Activated T-helper 1 cell treated with Interleukin-2 at 50 U/mL for 16 hours (primary cell): ENCODE measurements at places on chromosomes 12 and 14.
A peak's percentile ranks its signal among the peaks of the same experiment; 100 is the strongest.

GRCh38 chr12:49880756-49881414 is 22.8 kb downstream of the FAIM2 start:
- DNase-seq = no peak

GRCh38 chr14:58138714-58139482 is 13.1 kb downstream of the ARMH4 start:
- no peak for DNase-seq

GRCh38 chr14:61516964-61517653 is 178.2 kb upstream of the HIF1A start:
- DNase-seq = no peak

GRCh38 chr14:78141590-78141989 is 28.6 kb upstream of the NRXN3 start:
- no peak for DNase-seq

- DNase-seq = no peak
Observed at GRCh38 chr14:103526247-103526913, 2.6 kb upstream of the TRMT61A start.

GRCh38 chr12:6767353-6768319 is 1.5 kb downstream of the PTMS start:
- DNase-seq = no peak

GRCh38 chr14:21486640-21487087 is 9.7 kb downstream of the TOX4 start:
- no peak for DNase-seq

GRCh38 chr12:20099395-20100183 is 268.7 kb upstream of the PDE3A start:
- no peak for DNase-seq

- DNase-seq = peak; percentile 50
Observed at GRCh38 chr14:106459971-106460730, 933.8 kb downstream of the TMEM121 start.

DNA sequence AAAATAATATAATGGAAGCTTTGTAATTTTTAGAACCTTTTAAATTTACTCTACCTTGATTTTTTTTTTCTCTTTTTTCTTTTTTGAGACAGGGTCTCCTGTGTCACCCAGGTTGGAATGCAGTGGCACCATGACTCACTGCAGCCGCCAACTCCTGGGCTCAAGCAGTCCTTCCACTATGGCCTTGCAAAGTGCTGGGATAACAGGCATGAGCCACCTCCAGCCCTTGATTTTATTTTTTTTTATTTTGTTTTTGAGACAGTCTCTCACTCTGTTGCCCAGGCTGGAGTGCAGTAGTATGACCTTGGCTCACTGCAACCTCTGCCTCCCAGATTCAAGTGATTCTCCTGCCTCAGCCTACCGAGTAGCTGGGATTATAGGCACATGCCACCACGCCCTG is 65.3 kb upstream of the TRAF3 start:
- DNase-seq = no peak

DNA sequence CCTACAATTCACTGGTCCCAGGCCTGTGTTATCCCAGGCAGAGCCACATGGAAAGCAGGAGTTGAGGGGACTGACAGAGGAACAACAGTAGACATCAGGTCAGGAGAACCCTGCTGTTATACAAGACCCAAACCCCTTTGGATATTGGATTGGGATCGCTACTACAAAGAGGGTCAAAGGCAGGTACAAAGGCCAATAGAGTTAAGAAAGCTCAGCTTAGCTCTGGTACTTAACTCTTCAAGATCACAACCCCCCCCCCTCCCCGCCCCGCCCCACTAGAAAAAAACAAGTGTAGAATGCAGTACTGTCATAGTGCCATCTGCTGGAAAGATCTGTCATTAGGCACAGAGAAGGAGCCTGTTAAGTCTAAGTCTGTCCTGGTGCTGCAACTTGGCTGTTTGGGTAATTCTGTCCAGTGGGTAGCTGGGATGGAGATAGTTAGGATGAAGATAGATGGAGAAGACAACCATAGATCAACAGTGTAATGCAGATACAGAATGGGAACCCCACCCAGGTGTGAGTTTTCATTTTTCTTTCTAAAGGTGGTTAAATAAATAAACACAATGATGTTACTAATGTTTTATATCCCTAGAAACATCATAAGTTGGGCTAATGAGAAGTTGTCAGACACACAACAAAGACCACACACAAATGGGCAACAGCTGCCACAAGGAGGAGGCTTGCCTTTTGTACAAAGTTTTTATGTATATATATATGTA is 17.2 kb downstream of the REM2 start:
- DNase-seq = no peak

GRCh38 chr12:25155022-25155576 is 39.9 kb downstream of the DNAI7 start:
- no peak for DNase-seq

- DNase-seq = no peak
Observed at GRCh38 chr12:130345292-130345691, 7.6 kb downstream of the PIWIL1 start.

DNA sequence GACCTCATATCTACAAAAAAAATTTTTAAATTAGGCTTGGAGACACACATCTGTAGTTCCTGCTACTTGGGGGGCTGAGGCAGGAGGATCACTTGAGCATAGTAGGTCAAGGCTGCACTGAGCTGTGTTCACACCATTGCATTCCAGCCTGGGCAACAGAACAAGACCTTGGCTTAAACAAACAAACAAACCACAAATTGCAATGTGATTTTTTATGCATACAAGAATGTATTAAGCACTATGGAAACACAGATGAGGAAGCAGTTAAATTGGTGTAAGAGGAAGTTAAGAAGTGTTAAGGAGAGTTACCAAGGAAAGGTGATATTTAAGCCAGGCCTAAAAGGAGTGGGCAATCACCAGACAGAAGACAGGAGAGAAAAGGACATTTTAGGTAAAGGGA is 83.6 kb upstream of the HECTD1 start:
- DNase-seq = no peak

DNA sequence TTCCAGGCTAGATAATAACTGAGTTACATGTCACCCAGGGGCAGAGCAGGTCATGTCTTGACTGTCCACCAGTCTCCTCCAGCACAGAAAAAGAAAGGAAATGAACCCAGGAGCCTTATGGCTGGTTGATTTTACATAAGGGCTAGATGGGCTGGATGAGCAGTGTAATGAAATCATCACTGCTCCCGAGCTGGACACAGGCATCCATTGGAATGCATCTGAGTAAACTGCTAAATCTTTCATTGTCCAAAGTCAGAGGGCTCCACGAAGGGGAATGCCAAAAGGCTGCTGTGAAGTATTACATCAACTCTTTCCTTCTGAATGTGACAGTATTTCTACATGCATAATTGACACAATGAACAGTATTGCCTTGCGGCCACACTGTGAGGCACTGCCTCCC is 30.1 kb upstream of the TSPAN11 start:
- DNase-seq = no peak

GRCh38 chr12:40745386-40745785 is 53.1 kb downstream of the CNTN1 start:
- no peak for DNase-seq

- DNase-seq = no peak
Observed at GRCh38 chr12:122533856-122534255, 6.8 kb downstream of the KNTC1 start.

DNA sequence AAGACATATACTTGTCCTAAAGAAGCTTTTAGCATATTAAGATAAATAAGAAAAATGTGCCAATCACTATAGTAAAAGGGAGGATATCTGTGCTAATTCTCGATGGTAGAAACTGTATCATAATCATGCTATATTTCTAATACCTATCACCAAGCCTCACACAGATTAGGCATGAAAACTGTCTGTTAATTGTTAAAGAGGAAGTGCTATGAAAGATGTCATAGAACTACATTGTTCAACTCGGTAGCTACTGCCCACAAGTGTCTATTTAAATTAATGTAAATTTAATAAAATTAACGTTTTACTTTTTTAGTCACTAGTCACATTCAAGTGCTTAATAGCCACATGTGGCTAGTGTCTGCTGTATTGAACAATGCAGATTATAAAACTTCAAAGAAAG is 77.5 kb upstream of the KICS2 start:
- DNase-seq = no peak

- DNase-seq = no peak
Observed at GRCh38 chr12:118357257-118358007, 15.3 kb downstream of the TAOK3 start.

GRCh38 chr12:67539946-67540345 is 108.6 kb upstream of the DYRK2 start:
- no peak for DNase-seq

DNA sequence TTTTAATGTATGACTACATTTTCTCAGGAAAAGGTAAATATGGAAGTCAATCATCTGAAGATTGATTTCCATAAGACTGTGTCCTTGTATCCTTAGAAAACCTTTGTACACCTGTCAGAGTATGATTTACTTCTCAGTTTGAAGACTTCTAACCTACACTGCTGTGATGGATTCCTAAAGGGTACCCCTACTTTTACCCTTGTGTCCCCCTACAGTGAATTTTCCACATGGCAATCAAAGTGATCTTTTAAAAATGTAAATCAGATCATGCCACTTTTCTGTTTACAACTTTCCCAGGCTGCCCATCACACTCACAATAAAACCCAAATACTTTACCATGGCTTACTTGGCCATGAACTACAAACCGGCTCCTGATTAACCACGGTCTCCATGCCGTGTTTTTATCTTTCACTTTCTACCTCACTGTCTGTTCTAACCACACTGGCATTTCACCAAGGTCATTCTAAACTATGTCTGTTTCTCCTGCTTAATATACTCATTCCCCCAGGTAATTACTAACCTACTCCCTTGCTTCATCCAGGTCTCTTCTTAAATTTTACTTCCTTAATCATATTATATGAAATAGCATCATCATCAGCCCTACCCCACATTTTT is 8.1 kb downstream of the DNAI7 start:
- DNase-seq = no peak

GRCh38 chr14:93041830-93042229 is 73.9 kb downstream of the ITPK1 start:
- DNase-seq = no peak

GRCh38 chr12:19799216-19799615 is 359.9 kb downstream of the AEBP2 start:
- DNase-seq = no peak
